ENCODE measurements at places on chromosomes 1 and 21. TPM values are rescaled to one million over a fixed set of nuclear protein-coding genes. Genes with fewer than 3 reads are reported as not detected.

DIO1 gene
- total RNA-seq, result not detected

C1QTNF12 gene
- 0.32 TPM for total RNA-seq

NUP210L gene
- total RNA-seq, result not detected

FBLIM1 gene
- total RNA-seq, result 188 TPM

ZFP69 gene
- 4.5 TPM for total RNA-seq

FAM3B gene
- total RNA-seq, result not detected

PKP1 gene
- not detected for total RNA-seq

ADCY10 gene
- not detected for total RNA-seq

KCNE2 gene
- not detected for total RNA-seq

KRTCAP2 gene
- 95.3 TPM for total RNA-seq
